ENCODE measurements at places on chromosomes 3 and 15. TPM values are rescaled to one million over a fixed set of nuclear protein-coding genes. Genes with fewer than 3 reads are reported as not detected.

- no peak for DNase-seq
Observed at GRCh38 chr3:179116816-179117215, 31.3 kb upstream of the PIK3CA start.

DNA sequence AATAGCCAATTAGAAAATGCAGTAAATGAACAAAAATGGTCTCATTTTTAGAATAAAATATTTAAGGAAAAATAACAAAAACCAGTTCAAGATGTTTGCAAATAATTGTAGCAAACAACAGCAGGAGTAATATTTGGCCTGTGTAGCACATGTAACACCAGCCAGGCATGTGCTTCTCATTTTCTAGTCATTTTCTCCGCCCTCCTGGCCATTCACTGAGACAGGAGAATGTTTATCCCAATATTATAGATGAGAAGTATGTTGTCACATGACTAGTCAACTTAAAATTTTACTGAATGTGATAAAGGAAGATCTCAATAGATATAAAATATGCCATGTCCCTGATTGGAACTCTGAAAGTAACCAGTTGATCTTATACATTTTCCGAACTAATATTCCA lies 7.8 kb upstream of the ATP10A start:
- no peak for DNase-seq

PPP2R3A gene
- total RNA-seq, result 15.2 TPM

DNA sequence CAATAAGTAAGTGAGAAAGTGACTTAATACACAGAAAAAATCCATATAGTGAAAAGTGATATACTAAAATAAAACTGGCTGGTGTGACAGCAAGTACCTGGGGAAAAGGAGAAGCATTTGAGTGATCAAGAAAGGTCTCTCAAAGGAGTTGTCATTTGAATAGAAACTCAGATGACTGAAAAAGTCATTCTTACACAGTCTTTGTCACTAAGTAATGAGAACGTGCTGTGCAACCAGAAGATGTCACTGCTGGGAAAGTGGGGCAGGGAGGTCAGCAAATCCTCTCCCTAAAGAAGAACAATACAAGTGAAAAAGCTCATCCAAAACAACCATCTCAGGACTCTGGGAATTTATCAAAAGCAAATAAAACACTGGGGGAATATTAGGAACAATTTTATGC lies 317.5 kb upstream of the TRIM42 start:
- DNase-seq, result no peak

GRCh38 chr3:135078283-135078682 lies 283.2 kb downstream of the EPHB1 start:
- DNase-seq, result no peak

GRCh38 chr3:66480666-66481065 lies 20.2 kb downstream of the LRIG1 start:
- DNase-seq, result no peak

- DNase-seq, result no peak
Observed at GRCh38 chr3:177426106-177426877, 229.0 kb upstream of the TBL1XR1 start.

DNA sequence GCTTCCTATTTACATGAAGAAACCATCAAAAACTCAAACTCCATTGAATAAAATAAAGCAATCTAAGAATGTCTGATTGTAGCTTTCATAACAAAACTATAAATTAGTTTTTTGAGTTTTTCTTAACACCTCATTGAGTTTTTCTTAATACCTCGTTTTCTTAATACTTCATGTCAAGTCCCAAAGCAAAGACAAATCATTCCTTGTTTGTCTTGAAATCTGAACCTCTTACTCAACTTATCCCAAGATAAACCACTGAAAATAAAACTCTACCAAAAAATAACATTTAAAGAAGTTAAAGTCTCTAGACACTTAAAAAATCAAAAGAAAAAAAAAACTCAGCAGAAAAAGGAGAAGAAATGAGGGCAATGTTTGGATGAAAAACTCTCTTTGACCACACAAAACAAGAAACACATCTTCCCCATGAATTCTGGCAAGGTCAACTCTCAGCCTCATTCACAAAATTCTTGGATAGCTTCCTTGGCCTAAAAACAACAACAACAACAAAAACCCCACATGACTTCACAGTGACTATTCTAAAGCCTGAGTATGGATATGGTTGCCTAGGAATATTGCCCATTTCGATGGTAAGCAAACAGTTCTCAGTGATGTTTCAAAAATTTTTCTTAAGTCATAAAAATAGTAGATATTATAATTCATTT lies 38.2 kb downstream of the TMCC1 start:
- no peak for DNase-seq
